Upper lobe of right lung (tissue), 1 donor: ENCODE measurements at places on chromosomes 3 and 15.

DNA sequence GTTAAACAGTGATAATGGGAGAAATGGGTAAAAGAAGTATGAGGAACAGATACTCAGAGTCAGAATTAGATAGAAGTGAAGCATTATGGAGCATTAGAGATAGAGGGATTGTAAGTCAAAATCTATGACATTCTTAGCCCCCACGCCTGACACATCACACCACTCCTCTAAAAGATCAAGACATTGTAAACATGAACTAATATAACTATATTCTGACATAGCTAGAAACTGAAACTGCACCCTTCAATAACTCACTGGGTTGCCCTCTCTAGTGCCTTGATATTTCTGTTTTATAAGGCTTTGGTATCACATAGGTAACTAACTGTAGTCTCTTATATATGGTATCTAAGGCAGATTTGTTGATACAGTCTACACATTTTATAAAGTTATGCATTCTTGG, 684.3 kb upstream of the DPPA4 start:
- no peak for DNase-seq

GRCh38 chr3:100556673-100557310, 52.6 kb upstream of the ADGRG7 start:
- DNase-seq, result no peak

DNA sequence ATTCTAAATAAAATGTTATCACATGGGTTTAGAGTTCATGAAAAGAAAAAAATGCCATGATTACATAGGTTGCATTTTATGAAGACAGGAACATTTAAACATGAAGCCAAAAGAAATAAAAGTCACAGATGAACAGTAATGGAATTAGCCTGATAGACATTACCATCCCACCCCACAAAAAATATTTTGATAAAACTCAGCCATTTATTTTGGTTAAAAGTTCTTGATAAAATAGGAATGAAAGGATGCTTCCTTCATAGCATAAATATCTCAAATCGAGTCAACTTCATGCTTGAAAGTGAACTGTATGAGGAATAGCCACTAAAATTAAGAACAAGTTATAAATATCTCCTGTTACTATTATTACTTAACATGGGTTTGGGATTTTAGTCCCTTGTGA, 101.9 kb upstream of the TMC3 start:
- DNase-seq, result no peak

- DNase-seq, result no peak
Measured at GRCh38 chr15:77747175-77748077, 114.7 kb upstream of the LINGO1 start.

DNA sequence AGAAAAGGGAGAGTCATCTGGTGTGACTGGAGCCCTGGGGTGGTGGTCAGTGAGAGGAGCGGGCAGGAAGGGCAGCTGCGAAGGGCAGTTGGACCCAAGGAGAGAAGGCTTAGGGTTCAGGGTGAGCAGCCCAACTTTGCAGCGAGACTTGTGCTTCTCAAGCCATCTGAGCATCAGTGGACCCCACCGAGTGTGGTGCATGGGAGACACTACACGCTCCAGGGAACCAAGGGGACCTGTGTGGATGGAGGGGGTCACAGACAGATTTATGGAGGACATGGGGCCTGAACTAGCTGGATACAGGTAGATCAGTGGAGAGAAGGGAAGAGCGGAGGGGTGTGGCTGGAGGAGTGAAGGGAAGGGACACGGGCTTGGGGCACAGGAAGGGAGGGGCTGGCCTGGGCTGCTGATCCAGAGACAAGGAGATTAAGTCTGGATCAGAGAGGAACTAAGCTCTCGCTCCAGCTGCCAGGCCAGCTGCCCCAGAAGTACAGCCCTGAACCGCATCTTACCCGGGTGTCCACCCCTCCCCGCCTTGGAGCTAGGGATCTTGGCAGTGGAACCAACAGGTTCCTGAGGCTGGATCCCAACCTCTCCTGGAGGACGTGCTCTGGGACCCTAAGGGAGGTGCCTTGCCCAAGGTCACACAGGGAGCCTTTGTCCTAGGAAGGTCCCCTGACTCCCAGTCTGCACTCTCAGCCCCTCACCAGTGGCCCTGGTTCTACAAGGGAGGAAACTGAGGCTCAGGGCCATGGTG, 120.5 kb downstream of the CORO2B start:
- no peak for DNase-seq

DNA sequence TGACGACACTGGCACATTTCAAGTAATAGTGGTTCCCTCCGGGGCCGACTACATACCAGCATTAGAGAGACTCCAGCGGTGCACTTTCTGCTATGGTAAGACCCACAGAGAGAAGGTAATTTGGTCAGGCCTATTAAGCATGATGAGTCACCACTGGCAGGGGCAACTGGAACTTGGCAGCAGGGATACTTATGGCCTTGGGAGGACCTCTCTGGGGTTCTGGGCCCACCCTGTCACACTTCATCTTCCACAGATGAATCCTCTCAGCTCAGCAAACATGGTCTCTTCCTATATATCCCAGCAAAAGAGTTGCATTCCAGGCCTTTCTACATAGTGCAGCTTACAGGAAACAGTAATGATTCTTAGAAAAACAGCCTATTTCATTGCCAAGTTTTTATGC, 88.0 kb downstream of the PIK3R4 start:
- no peak for DNase-seq

- no peak for DNase-seq
Measured at GRCh38 chr3:186057594-186057993, 51.3 kb downstream of the ETV5 start.

GRCh38 chr15:60477916-60478565, 901 bp downstream of the ICE2 start:
- no peak for DNase-seq

GRCh38 chr15:60070838-60071493, 66.9 kb downstream of the FOXB1 start:
- DNase-seq, result no peak

DNA sequence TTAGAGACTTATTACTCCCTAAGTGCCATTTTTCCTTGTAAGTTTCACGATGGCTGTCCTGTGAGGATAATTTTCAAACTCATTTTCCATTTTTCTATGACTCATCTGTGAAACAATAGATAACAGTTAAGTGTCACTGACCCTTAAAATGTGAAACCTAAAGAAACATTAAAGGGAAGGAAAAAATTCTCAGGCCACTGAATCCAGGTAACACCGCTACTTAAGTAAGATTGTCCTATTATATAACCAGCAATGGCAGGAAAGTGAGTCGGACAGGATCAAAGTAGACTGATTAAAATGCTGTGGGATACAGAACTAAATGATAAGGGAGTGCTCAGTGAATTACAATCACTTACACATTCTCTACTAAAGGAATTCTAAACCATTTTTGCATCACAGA, 12.4 kb downstream of the PLD1 start:
- DNase-seq, result no peak

DNA sequence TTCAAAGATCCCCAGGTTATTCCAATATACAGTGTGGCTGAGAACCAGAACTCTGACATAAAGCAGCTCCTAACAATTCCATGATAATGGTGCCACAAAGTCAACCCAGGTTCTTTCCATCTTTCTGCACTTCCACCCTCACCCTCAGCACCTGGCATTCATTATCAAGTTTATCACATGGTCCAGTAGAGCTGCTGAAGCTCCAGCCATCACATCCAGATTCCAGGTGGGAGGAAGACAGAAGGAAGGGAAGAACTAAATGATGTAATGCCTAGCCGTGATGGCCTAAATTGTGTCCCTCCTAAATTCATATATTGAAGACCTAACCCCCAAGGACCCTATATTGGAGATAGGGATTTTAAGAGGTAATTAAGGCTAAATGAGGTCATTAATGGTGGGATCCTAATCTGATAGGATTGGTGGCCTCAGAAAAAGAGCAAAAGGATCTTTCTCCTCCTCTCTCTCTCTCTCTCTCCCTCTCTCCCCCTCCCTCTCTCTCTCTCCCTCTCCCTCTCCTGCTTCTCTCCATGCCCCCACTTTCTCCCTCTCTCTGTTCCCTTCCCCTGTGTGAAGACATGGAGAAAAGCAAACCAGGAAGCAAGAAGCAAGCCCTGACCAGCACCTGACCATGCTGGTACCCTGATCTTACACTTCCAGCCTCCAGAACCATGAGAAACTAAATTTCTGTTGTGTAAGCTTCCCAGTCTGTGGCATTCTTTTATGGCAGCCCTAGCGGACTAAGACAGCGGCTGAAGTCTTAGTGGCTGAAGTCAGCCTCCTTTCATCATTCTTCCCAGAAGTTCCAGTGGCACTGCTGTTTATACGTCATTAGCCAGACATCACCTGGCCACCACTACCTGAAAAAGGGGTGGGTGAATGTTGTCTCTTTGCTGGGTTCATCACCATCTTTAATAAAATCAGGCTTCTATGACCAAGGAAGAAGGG, 369.7 kb upstream of the PROK2 start:
- no peak for DNase-seq

DNA sequence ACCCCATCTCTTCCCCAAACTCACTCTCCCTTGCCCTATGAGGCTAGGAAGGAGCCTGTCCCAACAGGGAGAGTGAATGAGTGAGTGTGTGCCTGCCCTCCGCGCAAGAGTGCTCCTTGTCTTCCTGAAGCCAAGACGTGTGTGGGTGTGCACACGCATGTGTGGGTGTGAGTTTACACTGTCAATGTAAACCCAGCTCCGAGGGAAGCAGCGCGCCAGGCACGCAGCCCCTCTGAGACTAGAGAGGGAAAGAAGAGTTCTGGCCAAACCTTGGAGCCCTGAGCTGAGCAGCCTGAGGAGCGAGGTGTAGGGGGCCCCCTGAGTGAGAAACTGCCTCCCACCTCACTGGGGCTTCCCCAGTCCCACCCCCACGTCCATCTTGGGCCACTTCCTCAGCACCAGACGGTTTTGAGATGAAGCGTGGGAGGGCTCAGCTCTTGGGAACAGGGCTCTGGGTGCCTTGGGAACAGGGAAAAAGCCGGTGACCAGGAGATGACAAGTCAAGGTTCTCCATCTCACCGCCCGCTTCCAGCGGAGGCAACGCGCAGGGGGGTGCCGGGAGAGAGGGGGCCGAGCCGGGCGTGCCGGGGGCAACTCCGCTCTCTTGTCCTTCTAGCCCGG, 5.1 kb downstream of the MECOM start:
- peak; percentile 72 for DNase-seq

DNA sequence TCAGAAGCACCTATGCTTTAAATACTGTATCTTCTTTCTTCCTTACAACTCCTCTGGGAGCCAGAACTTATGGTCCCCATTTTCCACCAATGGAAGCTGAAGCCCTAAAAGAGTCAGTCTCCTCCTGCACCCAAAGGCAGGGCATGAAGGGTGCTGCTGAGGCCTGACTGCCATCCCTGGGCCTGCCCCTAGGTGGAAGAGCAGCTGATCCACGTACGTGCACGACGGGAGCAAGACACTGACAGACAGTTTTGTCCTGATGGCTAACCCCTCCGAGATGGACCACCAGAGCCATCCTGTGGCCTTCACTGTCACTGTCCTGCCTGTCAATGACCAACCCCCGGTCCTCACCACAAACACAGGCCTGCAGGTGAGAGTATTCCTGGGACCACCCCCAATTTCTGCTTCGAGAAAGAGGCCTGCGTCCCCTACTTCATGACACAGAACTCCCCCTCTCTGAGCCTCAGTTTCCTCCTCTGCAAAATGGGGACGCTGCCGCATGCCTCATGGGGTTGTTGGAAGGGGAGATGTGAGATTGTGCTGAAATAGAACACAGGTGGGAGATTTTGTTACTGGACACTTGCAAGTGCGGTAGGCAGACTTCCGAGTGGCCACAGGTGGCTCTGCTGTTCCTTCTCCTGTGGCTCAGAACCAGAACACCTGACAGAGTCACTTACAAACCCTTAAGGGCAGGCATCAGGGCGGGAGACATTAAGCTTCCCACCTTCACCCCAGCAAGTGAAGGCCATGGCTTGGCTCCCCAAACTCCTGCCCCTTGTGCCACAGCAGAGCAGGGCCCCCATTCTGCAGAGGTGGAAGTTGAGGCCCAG, 175.4 kb downstream of the TBC1D2B start:
- DNase-seq, result peak; percentile 38

- no peak for DNase-seq
Measured at GRCh38 chr3:142663865-142664264, 60.0 kb upstream of the TRPC1 start.

- DNase-seq, result no peak
Measured at GRCh38 chr15:66573719-66574595, 8.2 kb upstream of the LCTL start.

GRCh38 chr15:61888074-61888780, 172.0 kb downstream of the VPS13C start:
- no peak for DNase-seq

DNA sequence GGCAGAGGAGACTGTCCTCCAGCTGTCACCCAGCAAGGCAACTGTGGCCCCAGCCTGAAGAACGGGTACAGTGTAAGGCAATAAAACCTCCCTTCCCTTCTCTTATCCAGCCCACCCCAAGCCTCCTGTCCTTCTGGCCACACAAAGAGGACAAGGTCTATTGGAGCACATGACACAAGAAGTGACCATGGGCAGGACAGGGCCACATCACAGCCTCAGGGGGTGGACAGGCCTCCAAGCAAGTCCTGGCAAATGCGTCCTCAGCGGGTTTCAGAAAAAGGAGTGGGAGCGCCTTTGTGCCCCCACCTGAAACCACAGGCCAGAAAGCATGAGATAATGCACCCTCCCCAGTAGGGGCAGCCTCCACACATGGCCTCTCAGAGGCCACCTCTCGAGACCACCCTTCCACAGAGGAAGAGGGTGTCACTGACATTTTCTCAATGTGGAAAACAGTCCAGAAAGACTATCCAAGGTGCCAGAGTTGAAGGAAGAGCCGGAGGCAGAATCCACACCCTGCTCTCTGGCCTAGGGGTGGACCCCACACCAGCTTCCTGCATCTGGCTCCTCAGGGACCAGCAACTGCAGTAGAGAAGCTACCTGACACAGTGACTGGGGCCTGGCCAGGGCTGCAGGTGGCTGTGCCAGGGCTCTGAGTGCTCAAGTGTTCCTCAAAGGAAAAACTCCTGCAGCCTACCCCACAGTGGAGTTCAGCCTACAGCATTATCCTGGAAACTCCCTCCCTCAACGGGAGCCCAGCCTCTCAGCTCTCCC, 43.9 kb downstream of the CCDC12 start:
- no peak for DNase-seq

GRCh38 chr3:71316066-71316777, 267.3 kb downstream of the FOXP1 start:
- DNase-seq, result no peak

DNA sequence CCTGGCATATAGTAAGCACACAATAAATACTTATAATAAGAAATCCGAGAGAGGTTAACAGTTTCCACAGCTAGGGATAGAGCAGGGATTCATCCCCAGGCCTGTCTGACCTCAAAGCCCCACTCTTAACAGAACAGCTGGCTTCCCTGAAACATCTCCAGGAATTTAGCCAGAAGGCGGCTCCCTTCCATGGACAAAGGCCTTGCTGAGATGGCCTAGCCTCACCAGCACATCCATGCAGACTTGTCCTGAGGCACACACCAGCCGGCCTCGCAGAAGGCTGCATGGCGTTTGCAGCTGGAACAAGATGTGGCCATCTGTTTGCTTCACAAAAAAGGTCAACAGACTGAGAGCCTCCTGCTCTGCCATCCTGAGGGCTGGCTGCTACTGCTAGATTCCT, 245.4 kb downstream of the SLCO3A1 start:
- DNase-seq, result no peak

DNA sequence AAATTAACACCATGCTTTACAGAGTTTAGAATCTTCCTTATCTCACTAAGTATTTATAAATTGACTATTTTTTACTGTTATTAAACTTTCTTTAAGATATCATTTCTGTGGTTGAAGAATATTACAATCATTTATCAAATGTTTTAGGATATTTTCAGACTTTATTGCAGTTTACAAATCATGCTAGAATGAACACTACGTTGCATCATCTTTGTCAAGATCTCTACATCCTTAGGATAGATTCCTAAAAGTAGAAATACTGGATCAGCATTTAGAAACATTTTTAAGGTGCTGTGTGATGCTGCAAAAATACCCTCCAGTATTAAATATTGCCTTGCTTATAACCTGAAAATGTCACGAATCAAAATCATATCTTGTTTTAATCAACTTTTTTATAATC, 2.5 kb upstream of the PLD1 start:
- no peak for DNase-seq
